ENCODE measurements at places on chromosomes 3 and 15.

GRCh38 chr3:54957711-54958110 lies 29.9 kb upstream of the LRTM1 start:
- DNase-seq, result no peak

DNA sequence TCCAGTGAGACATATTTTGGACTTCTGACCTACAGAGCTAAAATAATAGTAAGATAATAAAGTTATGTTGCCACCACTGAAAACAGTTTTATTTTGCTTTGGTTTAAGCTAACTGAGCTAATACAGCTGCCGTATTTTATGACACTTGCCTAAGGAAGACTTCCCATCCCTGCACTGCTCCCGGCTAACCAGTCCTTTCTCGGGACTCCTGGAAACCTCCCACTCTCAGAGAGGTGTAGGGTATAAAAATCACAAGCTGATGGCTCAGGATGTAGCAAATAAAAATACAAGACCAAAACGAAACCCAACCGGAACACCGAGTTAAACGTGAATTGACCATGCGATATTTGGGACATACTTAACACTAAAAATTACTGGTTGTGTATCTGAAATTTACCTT lies 448 bp upstream of the KBTBD12 start:
- no peak for DNase-seq

- no peak for DNase-seq
These were observed 10.8 kb upstream of the PHLDB2 start for GRCh38 chr3:111848283-111848682.

GRCh38 chr15:36430726-36431265 lies 148.6 kb upstream of the CDIN1 start:
- DNase-seq, result no peak

DNA sequence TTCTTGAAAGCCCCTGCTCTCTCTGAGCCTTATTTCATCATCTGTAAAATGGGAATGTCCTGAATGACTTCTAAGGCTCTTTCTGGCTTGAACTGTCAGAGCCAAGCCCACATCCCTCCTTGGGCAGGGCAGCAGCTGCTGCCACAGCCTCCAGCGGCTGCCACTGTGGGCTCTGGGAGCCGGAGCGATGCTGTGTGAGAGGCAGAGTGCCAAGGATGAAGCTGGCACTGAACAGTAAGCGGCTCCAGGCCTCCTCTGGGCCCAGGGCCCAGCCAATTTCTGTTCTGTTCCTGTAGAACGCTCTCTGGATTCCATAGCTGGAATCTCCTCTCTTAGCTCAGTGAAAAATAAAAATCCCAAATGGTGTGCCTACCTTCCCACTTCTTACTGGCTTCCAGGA lies 4.4 kb downstream of the CPLX3 start:
- DNase-seq, result no peak

- DNase-seq, result no peak
These were observed 2.3 kb downstream of the MELTF start for GRCh38 chr3:197027151-197027895.

- DNase-seq, result no peak
These were observed 467.4 kb upstream of the BCHE start for GRCh38 chr3:166304584-166304983.

GRCh38 chr3:150495563-150496168 lies 50.6 kb downstream of the SERP1 start:
- peak; percentile 53 for DNase-seq

- DNase-seq, result no peak
These were observed 12.1 kb upstream of the POLG start for GRCh38 chr15:89346516-89347231.

DNA sequence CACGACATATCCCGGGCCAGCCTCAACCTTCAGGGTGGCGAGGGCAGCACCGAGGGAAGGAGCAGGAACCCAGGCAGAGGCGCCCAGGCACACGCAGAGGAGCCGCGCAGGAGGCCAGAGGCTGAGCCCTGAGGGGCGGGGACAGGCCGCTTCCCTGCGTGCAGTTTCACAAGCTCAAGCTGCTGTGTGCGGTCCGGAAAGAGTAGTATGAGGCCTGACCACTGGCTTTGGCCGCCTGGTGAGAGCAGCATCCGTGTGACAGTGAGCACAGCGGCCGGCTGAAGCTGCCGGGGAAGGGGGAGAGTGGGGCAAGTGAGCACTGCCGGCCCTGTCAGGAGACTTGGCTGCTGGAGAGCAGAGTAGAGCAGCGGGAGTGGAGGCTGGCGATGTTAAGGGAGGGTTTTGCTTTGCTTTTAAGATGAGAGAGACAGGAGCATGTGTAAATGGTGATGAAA lies 8.7 kb downstream of the ZDHHC19 start:
- DNase-seq, result peak; percentile 76

DNA sequence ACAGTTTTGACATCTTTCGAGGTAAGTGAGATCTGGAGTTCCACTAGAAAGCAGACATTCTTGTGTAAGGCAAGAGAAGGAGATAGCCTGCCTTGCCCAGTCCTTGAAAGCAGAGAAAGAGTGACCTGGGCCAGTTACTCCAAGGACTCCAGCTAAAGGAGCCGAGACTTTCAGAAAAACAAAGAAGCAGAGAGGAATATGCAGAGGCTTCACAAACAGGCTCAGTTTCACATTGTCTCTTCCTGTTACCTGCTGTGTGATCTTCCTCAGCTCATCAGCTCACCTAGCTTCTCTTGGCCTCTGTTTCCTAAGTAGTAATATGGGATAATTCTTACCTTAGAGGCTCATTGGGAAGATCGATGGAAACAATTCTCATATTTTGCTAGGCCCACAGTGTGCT lies 81.0 kb downstream of the CDC25A start:
- DNase-seq, result no peak

- DNase-seq, result no peak
These were observed 48.7 kb upstream of the RYK start for GRCh38 chr3:134299185-134299887.

GRCh38 chr15:58190419-58190818 lies 52.2 kb downstream of the AQP9 start:
- no peak for DNase-seq

- no peak for DNase-seq
These were observed 253 bp downstream of the IFT80 start for GRCh38 chr3:160398820-160399124.

GRCh38 chr15:101089579-101090427 lies 162.0 kb downstream of the CHSY1 start:
- no peak for DNase-seq

- DNase-seq, result no peak
These were observed 6.1 kb upstream of the TICRR start for GRCh38 chr15:89569090-89569745.

- DNase-seq, result no peak
These were observed 1277.6 kb downstream of the ZPLD1 start for GRCh38 chr3:103712320-103713008.

- DNase-seq, result no peak
These were observed 1.6 kb upstream of the FHIT start for GRCh38 chr3:61252836-61253235.

GRCh38 chr3:138457863-138458735 lies 23.7 kb downstream of the ESYT3 start:
- DNase-seq, result no peak

DNA sequence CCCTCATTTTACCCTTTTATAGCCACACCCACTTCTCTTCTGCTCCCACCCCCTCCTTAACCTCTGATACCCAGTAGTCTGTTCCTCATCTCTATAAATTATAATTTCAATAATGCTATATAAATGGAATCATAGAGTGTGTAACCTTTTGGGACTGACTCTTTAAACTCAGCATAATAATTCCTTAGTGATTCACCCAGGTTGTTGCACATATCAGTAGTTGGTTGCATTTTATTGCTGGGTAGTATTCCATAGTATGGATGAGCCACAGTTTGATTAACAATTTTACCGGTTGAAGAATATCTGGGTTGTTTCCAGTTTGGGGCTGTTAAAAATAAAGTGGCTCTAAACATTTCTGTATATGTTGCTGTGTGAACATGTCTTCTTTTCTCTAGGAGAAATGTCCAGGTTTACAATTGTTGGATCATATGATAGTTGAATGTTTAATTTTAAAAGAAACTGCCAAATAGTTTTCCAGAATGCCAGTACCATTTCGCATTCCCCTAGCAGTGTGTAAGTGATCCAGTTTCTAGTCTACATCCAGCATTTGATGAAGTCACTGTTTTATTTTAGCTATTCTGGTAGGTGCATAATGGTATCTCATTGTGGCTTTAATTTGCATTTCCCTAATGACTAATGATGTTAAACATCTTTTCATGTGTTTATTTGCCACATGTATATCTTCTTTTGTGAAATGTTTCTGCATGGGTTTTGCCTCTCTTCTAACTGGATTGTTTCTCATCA lies 68.5 kb downstream of the VPS8 start:
- DNase-seq, result no peak

DNA sequence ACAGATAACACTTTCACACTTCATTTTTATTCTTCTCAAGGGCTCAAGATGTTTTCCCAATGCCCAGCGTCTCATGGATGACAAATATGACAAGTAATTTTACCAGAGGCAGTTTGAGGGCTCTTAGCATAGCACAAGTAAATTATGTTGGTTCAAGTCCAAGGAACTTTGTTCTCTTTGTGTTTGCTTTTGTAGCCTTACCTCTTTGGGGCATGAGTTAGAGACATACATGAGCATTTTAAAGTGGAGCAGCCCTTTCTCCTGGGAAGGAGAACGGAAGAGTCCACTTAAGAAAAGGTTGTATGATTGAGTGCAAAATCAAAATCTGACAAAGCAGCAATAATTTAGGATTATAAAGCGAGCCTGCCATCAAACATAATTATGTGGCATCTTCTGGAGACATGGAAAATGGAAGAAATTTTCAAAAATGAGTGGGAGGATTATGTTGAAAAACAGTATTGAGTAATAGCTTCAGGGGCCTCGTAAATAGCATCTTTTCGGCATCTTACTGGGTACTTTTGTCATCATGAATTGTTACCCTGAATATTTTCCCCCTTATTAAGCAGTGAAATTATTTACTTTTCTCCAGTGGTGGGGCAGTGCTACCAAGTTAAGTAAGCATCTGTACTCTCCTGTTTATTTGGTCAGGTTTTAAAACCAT lies 65.9 kb downstream of the PGPEP1L start:
- DNase-seq, result no peak

DNA sequence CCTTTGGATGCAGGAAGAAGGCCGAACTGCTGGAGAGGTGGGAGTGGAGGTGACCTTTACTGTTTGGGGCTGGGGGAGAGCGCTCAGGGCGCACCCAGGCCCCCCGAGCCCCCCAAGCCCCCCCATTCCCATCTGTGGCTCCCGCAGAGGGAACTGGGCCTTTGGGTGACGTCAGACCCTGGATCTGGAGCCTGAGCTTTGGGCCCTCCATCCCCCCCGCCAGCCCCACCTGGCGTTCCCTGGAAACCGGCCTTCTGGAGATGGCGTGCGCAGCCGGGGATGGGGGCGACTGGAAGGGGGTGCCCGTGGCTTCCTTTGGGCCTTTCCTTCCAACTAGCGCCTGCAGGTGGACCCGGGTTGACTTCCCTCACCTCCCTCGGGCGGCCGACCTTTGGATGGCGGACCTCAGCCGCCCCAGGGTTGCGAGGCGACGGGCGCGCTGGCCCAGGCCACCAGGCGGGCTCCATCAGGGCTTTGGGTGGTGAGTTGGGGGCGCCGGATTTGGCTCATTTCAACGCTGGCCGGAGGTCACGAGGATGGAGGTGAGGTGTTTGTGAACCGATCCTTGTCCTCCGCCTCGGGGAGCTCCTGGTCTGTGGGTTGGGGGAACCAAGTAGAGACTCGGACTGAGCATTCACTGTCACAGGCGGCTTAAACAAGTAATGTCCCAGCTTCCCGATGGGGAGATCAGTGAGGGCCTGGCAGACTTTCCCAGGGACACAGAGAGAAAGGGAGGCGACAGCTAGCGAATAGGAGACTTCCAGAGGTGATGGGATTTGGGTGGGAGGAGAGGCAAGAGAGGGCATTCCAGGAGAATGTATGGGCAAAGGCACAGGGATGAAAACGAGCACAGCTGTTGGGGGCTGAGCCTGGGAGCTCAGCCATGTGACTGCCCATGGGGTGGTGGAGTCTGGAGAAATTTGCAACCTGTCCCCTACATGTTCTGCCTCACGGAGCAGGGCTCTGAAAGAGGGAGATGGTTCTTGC lies 709 bp downstream of the SCAMP5 start:
- DNase-seq, result no peak

- no peak for DNase-seq
These were observed 28.5 kb upstream of the POLG start for GRCh38 chr15:89363133-89363532.

- DNase-seq, result no peak
These were observed 360.5 kb upstream of the NAALADL2 start for GRCh38 chr3:174498638-174499037.

DNA sequence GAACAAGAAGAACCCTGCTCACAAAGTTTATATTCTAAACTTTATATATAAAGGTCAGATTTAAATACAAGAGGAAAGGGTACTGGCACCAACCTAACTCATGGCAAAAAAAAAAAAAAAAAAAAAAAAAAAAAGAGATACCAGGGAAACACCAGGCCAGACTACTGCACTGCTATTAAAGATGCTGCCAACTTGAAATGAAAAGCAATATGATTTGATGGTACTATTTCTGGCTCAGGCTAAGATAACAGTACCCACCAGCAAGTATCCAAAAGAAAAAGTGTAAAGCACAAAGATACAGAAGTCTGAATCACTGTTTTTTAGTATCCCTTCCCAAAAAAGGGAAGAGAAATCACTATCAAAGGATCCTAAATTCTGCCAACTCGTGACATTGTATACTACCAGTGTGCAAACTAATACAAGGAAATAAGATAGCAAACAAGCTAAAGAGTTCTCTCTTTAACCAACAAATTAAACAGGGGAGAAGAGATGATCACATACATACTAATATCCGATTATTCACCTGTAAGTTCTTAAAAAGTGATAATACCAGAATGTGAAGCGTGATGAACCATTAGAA lies 28.4 kb downstream of the PEAK1 start:
- DNase-seq, result no peak

GRCh38 chr3:52128118-52128683 lies 26.0 kb downstream of the POC1A start:
- no peak for DNase-seq

GRCh38 chr3:187101184-187102072 lies 37.9 kb downstream of the RPL39L start:
- no peak for DNase-seq

- DNase-seq, result no peak
These were observed 433 bp upstream of the MITF start for GRCh38 chr3:69738859-69739203.

DNA sequence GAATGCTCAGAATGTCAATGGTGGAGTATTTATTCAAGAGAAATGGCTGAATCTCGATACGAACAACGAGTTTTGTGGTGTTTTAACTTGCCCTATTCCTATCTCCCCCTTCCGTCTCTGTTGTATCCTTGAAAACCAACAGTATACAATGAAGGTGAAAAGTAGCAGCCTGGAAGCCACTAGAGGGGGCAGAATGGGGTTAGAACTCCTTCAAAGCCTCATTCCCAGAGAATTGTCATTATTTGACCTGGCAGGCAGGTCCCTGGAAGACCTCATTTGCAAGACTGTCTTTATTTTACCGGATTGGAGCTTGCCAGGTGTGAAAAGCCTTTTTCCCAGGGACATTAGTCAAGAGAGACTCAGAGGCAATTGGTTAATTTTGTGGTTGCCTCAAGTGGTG lies 139.4 kb downstream of the LRRC28 start:
- DNase-seq, result no peak

Measured in GM10248 (cell line).